ENCODE measurements at places on chromosomes 12 and 14.
A peak's percentile ranks its signal among the peaks of the same experiment; 100 is the strongest.

GRCh38 chr12:6534945-6535696, 804 bp downstream of the GAPDH start:
- peak; percentile 53 for DNase-seq

DNA sequence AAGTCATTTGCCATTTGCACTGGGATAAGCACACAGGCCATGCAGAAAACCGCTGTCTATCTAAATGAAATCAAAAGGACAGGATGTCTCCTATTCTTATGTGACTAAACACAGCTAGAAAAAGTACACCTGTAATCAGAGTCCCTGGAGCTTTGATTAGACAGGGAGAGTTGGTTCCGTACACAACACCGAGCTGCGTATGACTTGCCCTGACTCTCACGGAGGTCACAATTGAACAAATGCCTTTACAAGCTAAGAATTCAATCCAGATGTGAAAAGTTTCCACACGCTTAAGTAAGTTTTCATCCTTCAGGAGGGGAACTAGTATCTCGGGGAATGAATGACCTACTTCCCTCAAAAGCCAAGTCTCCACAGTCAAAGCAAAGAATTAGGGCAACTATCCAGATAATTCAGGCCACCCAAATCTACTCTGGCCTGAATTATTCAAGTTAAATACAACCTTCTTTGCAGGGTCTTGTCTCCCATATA, 67.5 kb downstream of the RTN1 start:
- no peak for DNase-seq

DNA sequence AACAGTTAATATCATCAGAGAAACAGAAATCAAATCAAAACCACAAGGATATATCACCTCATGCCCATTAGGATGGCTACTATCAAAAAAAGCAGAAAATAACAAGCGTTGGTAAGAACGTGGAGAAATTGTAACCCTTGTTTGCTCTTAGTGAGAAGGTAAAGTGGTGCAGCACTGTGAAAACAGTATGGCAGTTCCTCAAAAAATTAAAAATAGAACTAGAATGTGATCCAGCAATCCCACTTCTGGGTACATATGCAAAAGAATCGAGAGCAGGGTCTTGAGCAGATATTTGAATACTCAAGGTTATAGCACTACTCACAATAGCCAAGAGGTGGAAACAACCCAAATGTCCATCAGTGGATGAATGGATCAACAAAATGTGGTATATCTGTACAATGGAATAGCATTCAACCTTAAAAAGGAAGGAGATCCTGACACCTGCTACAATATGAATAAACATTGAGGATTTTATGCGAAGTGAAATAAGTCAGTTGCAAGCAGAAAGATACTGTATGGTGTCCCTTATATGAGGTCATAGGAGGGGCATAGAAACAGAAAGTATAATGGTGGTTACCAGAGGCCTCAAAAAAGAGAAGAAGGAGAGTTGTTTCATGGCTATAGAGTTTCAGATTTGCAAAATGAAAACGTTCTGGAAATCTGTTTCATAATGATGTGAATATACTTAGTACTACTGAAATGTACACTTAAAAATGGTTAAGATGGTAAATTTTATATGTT, 131.0 kb upstream of the EEA1 start:
- no peak for DNase-seq

DNA sequence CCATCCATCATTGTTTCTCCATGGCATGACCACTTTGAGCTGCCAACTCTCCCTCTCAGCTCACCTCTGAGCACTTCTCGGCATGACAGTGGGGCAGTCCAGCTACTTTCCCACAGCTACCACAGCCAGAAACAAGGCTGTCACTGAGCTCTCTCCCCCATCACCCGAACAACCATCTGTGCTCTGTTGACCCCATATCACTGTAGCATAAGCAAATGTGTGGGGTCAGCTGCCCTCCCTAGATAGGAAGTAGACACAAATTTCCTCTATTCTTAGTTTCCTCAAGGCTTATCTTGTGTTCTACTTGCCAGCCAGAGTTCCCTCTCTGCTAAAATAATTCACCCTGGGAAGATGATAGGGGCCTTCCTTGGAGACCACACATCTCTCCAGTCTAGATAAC, 82.6 kb upstream of the FUT8 start:
- DNase-seq: no peak

DNA sequence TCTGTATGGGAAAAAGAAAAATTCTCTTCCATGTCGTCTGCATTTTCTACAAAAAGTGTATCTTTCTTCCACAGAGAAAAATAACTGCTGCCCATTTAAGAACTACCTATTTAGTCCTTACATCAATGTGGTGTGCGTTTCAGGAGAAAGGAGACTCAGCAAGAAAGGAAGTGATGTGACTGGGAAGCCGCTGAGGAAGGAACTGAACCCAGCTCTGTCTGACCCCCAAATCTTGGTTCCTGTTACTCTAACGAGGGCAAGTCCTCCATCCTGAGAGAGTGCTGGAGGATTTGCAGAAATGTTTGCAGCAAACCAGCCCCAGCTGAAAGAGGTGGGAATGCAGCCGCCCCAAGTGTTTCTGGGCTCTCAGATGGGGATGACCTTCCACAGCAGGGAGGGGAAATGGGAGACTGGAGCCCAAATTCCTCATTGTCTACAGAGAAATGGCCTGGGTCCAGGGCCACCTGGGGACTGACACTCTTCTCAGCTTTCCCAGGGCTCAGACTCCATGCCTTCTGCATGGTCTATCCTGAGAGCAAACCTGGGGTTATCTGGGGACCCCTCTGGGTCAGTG, 6.7 kb upstream of the MLEC start:
- no peak for DNase-seq

GRCh38 chr12:94372461-94372860, 87.2 kb downstream of the CEP83 start:
- DNase-seq: no peak

- DNase-seq: peak; percentile 74
Observed at GRCh38 chr12:18345021-18345735, 83.9 kb downstream of the PIK3C2G start.

- DNase-seq: no peak
Observed at GRCh38 chr12:16788506-16789203, 182.7 kb upstream of the LMO3 start.

GRCh38 chr12:84463741-84464495, 448.7 kb downstream of the SLC6A15 start:
- no peak for DNase-seq

- no peak for DNase-seq
Observed at GRCh38 chr14:62289471-62289870, 527.3 kb downstream of the SNAPC1 start.

DNA sequence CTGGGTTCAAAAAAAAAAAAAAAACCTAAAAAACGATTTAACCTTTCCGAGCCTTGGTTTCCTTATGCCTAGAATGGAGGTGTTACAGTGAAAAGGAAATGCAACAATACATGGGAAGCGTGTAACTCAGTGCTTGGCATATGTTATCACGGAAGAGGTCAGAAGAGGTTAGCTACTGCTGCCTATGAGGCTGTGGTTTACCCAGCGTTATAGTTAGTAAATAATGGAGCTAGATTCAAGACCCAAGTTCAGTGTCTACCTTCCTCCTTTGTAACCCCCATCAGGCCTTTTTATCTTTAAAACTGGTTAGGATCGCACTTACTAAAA, 839 bp downstream of the IFT43 start:
- DNase-seq: no peak

DNA sequence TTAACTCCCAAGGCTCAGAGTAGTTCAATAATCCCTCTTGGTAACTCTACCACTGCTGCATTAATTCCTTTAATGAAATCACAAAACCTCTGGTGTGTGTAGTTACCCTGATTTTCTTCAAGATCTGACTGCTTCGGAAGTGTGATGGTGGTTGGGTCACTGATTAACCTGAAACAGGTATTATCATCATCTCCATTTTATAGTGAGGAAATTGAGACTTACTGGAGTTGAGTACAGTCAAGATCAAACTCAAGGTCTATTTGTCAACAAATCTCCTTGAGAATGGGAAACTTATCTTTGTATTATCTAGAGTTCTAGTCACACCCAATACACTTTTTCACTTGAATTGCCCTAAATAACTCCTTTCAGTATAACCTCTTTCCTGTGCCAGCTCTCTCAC, 233.5 kb downstream of the BTG1 start:
- no peak for DNase-seq

DNA sequence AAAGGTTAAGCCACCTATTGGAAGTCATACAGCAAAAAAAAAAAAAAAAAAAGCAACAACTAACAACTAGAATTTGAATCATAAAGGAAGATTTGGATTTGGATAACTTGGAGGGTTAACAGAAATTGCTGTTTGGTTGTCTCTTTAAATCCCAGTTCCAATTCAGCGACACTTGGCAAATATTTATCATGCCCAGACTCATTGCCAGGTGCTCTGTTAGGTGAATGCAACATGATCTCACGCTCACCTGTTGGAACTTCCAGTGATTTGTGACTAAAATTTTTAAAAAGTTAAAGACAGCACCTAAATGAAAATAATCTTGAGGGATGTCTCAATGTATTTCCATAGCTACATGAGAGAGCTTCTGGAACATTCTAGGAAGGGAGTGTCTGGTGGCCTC, 103.7 kb downstream of the TBX3 start:
- DNase-seq: no peak

- no peak for DNase-seq
Observed at GRCh38 chr12:79658221-79658620, 32.5 kb downstream of the PAWR start.

GRCh38 chr12:57614948-57615500, 3.8 kb downstream of the ARHGEF25 start:
- DNase-seq: no peak

DNA sequence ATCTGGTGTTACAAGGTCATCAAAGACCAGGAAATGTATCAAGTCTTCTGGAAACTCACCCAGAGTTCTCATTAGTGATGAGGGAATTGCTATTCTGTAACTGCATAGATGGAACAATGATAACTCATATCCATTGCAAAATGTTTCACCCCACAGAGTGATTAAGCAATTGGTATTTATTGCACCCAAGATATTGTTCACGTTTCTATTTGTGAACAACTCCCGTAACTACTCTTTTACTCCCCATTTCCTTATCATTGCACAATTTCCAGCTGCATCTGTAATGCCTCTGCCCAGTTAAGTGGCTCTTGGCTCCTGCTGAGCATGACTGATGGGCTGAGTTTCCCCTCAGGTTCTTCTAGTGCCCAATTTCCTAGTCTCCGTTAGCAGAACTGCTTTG, 108.7 kb upstream of the PRICKLE1 start:
- DNase-seq: no peak

GRCh38 chr12:57087691-57088353, 1.1 kb upstream of the NAB2 start:
- DNase-seq: peak; percentile 62

DNA sequence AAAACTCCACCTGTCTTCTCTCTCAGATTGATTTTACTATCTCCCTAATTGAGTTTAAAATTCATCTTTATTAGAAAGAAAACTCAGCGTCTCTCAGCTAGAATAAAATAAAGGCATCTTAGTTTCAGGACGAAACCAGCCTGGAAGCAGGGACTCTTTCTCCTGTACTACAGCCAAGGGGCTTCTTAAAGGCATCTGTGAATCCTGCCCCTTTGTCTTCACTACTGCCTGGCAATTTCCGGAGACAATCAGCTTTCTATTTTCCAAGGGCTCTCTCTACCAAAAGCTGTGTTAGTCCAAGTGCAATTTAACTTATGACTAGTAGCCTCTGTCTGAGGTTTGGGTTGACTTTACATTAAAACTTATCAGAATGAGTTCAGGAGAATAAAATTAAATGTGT, 623.3 kb upstream of the FOXG1 start:
- DNase-seq: peak; percentile 16

DNA sequence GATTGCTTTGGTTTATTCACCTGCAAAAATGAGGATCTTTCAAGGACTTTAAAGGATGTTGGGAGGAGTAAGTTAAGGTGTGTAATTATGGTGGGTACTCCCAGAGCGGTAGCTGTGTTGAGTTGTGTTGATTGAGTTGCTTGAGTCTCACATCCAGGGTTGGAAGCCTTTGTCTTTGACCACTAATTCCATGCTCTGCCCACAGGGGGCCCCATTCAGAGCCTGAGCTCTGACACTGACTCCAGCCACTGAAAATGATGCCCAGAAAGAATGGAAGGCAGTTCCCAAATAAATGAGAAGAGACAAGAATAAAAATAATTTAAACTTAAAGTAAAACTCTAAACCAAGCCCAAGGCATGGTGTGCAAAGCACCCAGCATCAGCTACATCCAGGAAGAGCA, 237.4 kb upstream of the PWP1 start:
- DNase-seq: no peak

Data from Ammon's horn (tissue), 1 donor.